ENCODE measurements at places on chromosomes 6 and 20.

GRCh38 chr6:49225471-49225870, 237.6 kb downstream of the MMUT start:
- DNase-seq, result no peak

GRCh38 chr6:141562186-141562811, 570.4 kb upstream of the GJE1 start:
- DNase-seq, result no peak

GRCh38 chr6:39362487-39362865, 40.0 kb upstream of the KCNK16 start:
- DNase-seq, result no peak

- no peak for DNase-seq
These were observed 57.2 kb upstream of the GGTLC1 start for GRCh38 chr20:24045621-24046318.

DNA sequence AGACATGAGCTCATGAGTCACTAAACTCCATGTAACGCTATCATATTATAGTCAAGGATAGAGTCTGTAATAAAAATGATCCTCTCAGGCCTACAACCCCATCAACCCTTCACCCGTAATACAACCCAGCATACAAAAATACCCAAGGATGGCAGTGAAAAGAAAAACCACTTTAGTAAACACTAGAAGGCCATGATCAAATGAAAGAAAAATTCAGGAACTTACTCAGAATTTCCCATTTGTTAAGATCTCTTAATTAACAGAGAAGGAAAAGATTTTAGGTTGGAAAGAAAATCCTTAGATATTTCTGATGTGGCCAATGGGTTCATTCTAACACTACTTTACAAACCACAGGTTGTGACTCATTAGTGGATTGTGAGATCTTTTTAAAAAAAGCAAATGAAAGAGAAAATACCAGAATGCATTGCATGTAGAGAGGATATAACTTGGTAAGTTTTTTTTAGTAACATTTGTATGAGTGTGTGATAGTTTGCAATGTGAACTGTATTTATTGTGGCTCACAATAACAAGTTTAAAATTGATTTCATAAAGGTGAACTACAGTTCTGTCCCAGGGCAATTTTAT, 8.0 kb upstream of the UBE2J1 start:
- no peak for DNase-seq

GRCh38 chr20:24465159-24465558, 4.3 kb upstream of the SYNDIG1 start:
- no peak for DNase-seq

GRCh38 chr6:149149653-149150052, 167.9 kb upstream of the TAB2 start:
- DNase-seq, result no peak

- no peak for DNase-seq
These were observed 48.4 kb downstream of the PLAGL2 start for GRCh38 chr20:32158943-32159660.

DNA sequence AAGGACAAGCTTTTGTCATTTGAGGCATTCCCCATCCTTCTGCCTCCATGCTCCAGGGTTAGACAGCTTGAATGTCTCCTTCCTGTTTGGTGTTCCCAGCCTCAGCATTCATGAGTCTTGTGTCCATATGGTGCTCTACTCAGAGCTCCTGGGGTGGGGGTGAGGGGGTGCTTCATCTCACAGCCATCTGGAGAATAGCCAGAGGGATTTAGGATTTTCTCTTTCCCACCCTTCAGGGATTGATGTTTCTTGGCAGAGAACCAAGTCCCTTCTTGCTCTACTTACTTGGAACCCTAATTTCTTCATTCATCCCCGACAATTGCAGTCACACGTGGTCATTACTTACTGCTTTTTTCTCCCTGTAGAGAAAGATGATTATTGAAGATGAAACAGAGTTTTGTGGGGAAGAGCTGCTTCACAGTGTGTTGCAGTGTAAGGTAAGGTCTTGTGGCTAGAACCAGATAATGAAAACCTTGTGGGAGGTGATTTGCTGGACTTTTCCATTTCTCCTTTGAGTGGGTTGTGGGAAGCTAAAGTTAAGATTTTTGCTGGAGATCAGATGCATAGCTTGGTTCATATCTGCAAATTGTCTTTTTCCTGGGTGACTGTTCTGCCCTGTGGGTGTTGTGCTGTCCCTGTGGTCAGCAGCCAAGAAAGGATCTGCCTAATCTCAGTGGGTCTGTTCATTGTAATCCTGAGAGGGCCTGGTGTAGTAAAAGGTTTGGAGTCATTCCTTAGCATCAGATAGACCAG, 18.6 kb downstream of the CMTR1 start:
- no peak for DNase-seq

GRCh38 chr6:168708526-168708925, 267.5 kb downstream of the SMOC2 start:
- DNase-seq, result no peak

- DNase-seq, result no peak
These were observed 20.2 kb downstream of the MICA start for GRCh38 chr6:31423550-31423949.

- DNase-seq, result no peak
These were observed 327.0 kb downstream of the TAF4 start for GRCh38 chr20:61738601-61739069.

DNA sequence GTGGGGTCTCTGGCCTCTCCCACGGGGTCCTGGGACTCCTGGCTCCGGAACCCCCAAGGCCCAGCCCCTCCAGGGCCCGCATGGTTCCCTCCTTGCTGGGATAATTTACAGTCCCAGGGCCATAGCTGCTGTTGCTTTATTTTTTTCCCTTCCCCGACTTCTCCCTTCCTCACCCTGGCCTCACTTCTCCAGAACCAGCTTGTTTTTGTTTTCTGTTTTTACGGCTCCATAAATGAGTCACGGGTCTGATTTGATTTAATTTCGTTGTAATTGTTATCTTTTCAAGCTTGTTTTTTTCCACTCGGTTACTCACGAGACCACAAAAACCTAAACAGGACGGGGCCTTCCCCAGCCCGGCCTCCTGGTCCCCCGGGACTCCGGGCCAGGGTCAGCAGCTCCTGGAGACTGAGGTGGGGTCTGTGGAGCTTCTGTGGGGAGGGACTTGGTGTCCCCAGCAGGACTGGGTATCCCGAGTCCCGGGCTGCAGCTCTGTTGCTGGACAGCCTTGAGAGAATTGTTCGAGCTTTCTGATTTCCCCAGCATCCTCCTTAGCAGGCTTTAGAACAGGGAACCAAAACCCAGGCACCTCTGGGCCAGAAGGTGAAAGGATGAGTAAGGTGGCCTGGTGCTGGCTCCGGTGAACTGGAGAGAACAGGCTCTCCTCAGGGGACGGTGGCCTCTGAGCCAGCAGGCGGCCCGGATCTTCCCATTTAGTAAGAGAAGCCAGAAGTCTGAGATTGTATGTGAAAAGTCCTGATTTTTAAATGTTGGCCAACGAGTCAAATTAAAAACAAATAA, 94.9 kb downstream of the CEBPB start:
- DNase-seq, result no peak

GRCh38 chr6:2593167-2593566, 157.6 kb downstream of the MYLK4 start:
- no peak for DNase-seq

- DNase-seq, result no peak
These were observed 15.0 kb upstream of the ETV7 start for GRCh38 chr6:36402481-36402880.

DNA sequence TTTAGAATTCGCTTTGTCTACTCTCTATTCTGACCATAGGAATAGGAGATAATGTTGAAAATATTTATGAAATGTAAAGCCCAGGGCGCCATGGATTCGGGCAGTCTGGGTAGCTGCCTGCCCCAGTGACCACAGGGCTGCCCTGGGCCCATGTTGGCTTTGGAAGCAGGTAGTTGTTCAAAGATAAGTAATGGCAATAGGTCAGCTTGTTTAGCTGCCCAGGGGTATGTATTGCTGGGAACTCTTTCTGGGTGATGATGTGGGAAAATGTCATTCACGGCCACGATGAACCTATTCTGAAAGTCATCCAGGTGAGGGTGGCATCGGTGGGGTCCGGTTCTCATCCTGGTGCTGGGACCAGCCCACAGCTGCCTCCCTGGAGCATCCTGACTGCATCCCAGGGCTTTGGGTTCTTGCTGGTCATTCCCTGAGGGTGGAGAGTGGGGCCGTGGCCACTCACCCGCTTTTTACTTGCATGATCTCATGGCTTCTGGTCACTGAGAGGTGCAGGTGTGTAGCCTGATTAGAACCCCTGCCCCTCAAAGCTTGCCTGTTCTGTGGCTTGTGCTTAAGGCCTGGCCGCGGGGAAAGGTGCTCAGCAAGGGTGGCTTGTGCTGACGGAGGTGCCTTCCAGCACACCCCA, 102.8 kb downstream of the ERMARD start:
- no peak for DNase-seq

GRCh38 chr6:33638556-33638955, 17.4 kb downstream of the ITPR3 start:
- DNase-seq, result no peak

- no peak for DNase-seq
These were observed 148.5 kb downstream of the PHACTR3 start for GRCh38 chr20:59752704-59753460.

- no peak for DNase-seq
These were observed 151.3 kb upstream of the QKI start for GRCh38 chr6:163263196-163263595.

DNA sequence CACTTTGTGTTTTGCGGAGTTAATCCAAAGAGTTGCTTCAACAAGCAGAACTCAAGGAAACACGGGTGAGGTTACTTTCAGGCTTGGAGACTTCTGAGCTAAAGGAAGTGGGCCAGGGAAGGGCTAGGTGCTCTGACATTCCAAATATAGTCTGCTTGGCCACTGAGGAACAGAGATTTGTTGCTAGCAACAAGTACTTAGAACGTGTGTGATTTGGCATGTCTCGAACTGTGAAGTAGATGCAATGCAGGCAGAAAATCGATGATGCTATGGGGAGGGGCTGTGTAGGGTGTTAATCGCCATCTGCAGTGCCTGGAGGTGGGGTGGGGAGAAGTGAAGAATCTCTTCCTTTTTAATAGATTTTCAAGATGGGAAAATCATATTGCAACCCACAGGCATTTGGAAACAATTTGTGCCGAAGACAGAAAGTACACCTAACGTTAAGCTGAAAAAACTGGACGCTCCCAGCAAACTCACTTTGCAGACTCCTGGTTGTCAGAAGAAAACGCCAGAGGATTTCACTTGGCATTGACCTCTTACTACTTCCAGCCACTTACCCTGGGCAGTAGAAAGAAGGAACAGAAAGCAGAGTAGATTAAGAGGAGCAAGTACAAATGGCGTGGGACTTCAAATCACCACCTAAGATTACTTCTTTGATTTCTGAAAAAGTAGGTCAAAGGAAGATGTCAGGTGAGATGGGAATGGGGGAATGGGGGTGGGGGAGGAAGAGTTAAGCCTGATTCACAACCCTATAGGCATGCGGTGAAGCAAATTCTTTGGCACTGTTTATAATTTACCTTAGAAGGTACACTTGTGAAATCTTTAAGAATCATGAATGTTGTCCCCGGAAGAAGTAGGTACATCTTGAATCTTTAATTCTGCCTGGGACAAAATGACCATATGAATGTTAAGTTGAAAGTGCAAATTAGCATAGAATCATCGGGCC, 314.1 kb downstream of the CD83 start:
- no peak for DNase-seq

- no peak for DNase-seq
These were observed 329.5 kb downstream of the TPBG start for GRCh38 chr6:82693094-82693493.

DNA sequence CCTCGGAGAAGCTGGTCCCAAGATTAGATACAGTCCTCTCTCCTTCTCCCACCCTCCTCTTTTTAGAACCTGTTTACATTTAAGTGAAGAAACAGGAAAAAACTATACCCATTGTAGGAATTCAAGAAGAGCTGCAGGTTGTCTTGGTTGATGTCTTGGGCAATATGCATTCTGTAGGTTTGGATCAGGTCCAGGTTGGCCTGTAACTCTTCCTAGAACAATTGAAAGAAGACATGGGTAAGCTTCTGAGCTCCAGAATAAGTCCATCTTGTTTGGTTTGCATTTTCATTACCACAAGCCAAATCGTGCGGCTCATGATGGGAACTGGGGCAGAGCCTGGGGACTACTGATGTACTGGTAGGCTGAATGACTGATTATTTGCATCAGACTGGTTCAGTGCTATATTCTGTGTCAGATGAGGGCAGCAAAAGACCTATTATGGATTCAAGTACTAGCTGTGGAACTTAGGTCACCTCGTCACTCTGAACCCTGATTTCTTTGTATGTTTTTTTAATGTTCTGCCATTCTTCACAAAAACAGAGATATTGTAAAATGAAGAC, 20.3 kb upstream of the SLA2 start:
- DNase-seq, result no peak

GRCh38 chr6:87905101-87905641, 142.5 kb upstream of the SPACA1 start:
- DNase-seq, result no peak

DNA sequence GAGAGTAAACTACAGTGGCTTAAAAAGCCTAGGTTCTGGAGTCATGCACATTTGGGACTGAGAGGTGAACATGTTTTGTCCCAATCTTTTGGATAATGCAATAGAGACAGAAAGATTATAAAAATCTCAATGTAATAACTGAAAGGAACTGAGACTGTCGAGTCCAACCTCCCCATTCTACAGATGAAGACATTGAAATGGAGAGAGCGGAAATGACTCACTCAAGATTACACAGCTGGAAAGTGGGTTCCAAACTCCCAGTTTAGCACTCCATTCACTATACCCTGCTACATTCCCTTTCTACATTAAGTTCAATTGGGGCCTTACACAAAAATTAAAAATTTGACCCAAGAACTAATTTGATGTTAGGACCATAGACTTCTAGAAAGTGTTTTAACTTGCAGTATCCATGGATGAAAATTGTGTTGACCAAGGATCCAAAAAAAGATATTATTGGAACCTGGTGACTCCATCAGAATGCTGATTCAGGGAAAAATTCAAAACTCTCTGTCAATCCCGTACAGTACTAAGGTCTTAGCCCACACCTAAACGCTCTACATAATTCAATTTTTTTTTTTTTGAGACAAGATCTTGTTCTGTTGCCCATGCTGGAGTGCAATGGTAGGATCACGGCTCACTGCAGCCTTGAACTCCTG, 1.5 kb upstream of the ILRUN start:
- no peak for DNase-seq

- no peak for DNase-seq
These were observed 54.5 kb downstream of the TRMT11 start for GRCh38 chr6:126040826-126041225.

All from esophagus squamous epithelium (tissue), 5 donors.